ENCODE measurements at places on chromosomes 1 and 21. TPM values are rescaled to one million over a fixed set of nuclear protein-coding genes. Genes with fewer than 3 reads are reported as not detected.

The CTSE gene
- not detected for polyA plus RNA-seq

The KRTAP12-3 gene
- not detected for polyA plus RNA-seq

DNA sequence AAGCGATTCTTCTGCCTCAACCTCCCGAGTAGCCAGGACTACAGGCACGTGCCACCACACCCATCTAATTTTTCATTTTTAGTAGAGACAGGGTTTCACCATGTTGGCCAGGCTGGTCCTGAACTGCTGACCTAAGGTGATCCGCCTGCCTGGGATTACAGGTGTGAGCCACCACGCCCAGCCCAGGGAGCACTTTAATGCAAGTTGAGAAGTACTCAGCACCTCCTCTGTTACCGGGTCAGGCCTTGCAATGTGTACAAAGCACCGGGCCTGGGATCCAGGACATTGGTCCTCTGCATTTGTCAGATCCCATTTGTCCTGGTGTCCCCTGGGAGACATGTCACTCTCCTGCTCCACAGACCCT lies 143.6 kb downstream of the TOMM20 start:
- no peak for DNase-seq
- peak overlapping the region; percentile 98 for H3K27ac ChIP-seq
- no peaks in the 10 kb centered on the region for H3K27me3 ChIP-seq
- H3K4me1 ChIP-seq, result peaks cover 49% of the 10 kb centered on the region

The ATAD3C gene
- 0.38 TPM for polyA plus RNA-seq

GRCh38 chr1:94202241-94202640 lies 35.1 kb downstream of the ARHGAP29 start:
- DNase-seq, result no peak
- H3K27ac ChIP-seq, result no peak overlapping the region
- H3K4me3 ChIP-seq, result no peak overlapping the region

- no peaks in the 10 kb centered on the region for H3K36me3 ChIP-seq
- H3K27me3 ChIP-seq, result no peaks in the 10 kb centered on the region
- H3K4me3 ChIP-seq, result no peak overlapping the region
- no peak overlapping the region for H3K27ac ChIP-seq
Observed at GRCh38 chr1:40352126-40352525, 21.4 kb upstream of the SMAP2 start.

The C8B gene
- polyA plus RNA-seq, result not detected

The OR2L8 gene
- not detected for polyA plus RNA-seq

The ETNK2 gene
- polyA plus RNA-seq, result 16.1 TPM

DNA sequence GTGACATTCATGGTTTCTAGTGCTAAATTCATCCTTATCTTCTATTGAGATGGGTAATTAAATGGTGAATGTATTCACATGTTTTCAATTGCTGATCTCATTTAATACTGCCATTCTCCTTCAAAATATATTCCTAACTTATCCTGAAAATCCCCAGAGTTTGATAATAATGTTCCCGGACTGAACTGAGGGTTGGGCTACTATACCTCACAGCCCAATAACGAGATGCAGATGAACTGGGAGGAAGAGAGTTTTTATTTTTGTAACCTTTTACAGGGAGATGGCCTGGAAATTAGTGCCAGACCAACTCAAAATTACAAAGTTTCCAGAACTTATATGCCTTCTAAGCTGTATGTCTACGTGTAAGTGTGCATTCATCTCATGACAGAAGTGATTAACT lies 210.8 kb downstream of the APP start:
- peaks cover 9% of the 10 kb centered on the region for H3K4me1 ChIP-seq
- no peaks in the 10 kb centered on the region for H3K27me3 ChIP-seq
- no peak for DNase-seq

The ADAM30 gene
- not detected for polyA plus RNA-seq

The CACNA1S gene
- polyA plus RNA-seq, result not detected

DNA sequence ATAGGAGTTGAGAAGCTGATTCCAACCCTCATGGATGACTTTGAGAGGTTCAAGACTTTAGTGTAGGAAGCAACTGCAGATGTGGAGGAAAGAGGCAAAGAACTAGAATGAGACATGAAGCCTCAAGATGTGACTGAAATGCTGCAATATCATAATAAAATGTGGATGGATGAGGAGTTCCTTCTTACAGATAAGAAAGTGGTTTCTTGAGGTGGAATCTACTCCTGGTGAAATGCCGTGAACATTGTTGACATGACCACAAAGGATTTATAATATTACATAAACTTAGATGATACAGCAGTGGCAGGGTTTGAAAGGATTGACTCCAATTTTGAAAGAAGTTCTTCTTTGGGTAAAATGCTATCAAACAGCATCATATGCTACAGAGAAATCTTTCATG lies 28.8 kb downstream of the LTN1 start:
- no peaks in the 10 kb centered on the region for H3K4me1 ChIP-seq
- H3K27ac ChIP-seq, result no peak overlapping the region
- H3K36me3 ChIP-seq, result peaks cover 87% of the 10 kb centered on the region
- H3K27me3 ChIP-seq, result no peaks in the 10 kb centered on the region
- no peak for DNase-seq

DNA sequence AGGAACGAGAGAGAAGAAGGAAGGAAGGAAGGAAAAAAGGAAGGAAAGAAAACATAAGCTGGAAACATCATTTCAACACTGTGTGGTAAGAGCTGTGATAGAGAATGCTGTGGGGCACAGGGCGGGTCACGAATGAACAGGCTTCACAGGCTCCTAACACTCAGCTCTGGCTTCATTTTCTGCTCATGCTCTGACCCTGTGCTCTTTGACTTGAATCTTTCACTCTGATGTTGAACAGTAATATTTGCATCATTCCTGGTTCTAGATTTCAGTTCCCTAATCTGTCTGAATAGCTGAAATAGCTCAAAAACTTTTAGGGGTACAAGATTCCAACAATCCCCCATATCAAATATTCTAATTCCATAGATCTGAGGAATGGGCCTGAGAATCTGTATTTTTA lies 207.3 kb downstream of the LHX8 start:
- DNase-seq, result no peak
- no peaks in the 10 kb centered on the region for H3K36me3 ChIP-seq
- H3K4me1 ChIP-seq, result no peaks in the 10 kb centered on the region
- no peak overlapping the region for H3K27ac ChIP-seq

Measured in SK-N-SH (cell line).